ENCODE measurements at places on chromosomes 5 and 9. TPM values are rescaled to one million over a fixed set of nuclear protein-coding genes. Genes with fewer than 3 reads are reported as not detected.

SHOC1 gene
- total RNA-seq = under 0.01 TPM

NOL8 gene
- total RNA-seq = 21.8 TPM

FBP2 gene
- not detected for total RNA-seq

LECT2 gene
- total RNA-seq = not detected

CCT5 gene
- total RNA-seq = 270 TPM

ZNF608 gene
- 6.9 TPM for total RNA-seq

FAM193B gene
- total RNA-seq = 30.7 TPM
